ENCODE measurements at places on chromosomes 4 and X.
A peak's percentile ranks its signal among the peaks of the same experiment; 100 is the strongest.

DNA sequence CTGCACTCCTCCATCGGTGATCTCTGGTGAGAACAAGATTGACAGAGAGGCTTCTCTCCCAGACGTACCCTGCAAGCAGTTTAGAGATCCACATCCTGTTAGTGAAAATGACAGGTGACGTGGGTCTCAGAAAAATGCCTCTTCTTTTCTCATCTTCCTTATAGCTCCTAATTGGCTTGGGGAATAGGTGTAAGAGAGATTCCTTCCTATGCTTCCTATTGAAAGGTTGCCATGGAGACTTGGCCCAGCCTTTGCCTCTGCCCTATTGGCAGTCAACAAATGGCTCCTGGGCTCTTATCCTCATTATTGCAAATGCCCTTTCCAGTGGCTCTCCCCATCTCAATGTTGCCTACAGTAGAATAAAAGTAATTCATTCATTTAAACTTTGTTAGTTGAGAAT, 26.5 kb upstream of the DGKK start:
- DNase-seq = no peak

DNA sequence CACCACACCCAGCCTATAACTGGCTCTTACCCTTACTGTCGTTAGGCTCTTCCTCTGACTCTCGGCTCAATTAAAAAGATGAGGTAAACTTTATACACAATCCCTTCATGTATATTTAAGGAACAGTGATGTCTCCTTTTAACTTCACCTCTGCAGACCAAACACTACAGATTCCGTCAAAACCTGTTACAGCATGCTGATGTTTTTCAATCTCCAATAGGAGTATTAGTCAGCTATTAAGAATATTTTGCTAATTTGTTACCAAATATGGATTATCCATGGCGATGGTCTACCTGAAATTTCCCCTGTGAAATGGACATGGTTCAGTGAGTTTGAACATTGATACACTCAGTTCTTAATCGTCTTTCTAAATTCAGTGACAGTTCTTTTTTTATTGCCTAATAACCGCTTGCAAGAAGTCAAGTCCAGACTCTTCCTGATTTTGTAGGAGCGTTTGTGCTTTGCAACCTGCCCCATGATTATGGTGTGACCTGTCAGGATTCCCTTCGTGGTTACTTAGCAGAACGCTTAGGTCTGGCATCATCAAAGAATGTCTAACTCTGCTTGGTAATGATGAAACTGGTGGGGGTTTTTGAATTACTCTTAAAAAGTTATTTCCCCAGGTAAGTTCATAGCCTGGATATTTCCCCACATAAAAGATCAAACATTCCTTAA, 72.2 kb upstream of the STOX2 start:
- no peak for DNase-seq

- DNase-seq = no peak
These were observed 90.4 kb downstream of the RASL11B start for GRCh38 chr4:52952540-52952939.

DNA sequence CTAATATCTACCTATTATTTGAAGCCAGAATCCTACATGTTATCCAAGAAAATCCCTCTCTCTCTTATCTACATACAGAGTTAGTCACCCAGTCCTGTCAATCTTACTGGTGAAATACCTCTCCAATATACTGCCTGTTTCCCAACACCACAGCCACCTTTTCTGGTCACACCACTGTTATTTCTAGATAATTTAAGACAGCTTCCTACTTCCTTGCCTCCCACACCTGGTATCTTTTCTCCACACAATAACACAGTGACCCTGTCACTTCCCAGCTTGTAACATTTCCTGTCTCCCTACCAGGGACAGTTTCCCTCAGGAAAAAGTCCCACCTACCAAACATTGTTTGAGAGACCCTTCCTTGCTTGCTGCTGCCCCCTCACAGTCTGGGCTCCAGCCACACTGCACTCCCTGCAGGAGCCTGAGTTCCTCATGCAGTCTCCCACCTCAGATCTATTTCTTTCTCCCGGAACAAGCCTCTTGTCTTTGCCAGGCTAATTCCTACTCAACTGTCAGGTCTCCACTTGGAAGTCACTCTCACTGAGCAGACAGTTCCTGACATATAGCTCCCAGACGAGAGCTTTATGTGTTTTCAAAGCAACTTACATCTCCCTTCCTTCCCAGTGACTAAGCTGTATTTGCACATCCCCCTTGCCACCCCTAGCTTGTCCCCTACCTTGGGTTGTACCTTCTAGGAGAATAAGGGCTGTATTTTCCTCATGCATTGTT, 73.6 kb upstream of the QRFPR start:
- DNase-seq = no peak

DNA sequence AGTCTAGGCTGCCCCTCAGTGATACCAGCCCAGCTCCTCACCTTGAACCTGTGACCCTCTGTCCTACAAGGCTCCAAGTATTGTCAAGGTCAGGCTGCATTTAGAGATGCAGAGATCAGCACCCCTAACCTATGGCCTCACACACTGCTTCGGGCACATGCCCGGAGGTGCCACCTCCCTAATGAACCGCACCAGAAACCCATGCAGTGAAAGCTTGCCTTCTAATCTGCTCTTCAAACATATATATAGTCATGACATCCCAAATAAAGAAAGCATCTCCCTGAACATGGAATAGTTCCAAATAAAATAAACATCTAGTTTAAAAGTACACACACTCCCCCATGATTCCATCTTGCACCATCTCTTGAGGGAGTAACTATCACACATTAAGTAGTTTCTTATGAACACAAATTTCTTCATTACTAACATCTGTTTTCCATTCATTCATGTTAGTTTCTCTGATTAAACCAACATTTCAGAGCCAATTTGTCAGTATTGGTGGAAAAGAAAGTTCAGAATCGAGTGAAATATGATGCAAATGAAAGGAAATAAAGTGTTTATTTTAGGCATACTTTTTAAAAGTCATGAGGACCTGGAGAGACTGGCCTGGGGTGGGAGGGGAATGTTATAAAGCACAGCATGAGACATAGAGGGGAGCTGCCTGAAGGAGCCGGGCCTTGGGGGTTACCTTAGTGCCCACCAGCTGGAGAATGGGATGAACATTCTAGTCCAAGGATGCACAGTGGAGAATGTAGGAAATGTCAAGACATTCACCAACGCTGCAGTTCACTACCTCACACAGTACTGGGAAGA, 19.2 kb downstream of the CC2D2A start:
- DNase-seq = no peak

- DNase-seq = no peak
These were observed 6.3 kb downstream of the PRAF2 start for GRCh38 chrX:49067285-49068120.

DNA sequence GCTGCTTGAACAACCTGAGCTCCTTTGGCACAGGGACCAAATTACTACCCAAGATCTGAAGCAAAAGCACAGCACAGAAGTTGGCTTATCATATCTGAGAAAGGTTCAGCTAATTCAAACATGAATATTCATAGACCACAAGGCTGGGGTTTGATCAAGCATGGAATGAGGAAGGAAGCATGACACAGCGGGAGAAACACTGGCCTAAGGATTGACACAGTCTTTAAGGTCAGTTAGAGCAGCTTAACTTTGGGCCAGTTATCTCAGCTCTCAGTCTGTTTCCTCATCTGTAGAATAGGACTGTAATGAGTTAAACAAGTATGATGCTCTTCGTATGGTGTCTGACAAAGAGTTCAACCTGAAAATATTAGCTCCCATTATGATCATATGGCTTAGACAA, 88.5 kb upstream of the CBR4 start:
- no peak for DNase-seq

GRCh38 chr4:117704721-117705120, 329.6 kb upstream of the NDST3 start:
- no peak for DNase-seq

GRCh38 chr4:61129971-61130370, 70.2 kb upstream of the ADGRL3 start:
- DNase-seq = no peak

DNA sequence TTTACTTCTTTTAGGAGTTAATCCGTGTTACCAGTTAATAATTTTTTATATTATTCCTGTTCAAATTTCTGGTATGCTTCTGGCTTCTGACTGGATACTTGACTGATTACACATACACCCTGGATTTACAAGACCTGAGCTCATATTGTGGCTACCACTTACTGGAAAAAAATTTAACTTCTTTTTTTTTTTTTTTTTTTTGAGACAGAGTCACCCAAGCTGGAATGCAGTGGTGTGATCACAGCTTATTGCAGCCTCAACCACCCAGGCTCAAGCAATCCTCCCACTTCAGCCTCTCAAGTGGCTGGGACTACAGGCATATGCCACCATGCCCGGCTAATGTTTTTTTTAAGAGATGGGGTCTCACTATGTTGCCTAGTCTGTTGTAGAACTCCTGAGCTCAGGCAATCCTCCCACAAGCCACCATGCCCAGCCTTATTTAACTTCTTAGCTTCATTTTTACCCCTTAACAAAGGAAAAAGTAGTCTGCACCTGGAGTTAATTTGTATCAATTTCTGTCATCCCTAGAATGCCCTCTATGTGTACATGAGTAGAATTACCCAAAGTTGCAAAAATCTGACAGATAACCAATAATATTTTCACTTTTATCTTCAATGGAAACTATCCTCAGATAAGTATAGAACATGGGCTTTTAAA, 50.3 kb downstream of the TMEM165 start:
- no peak for DNase-seq

- no peak for DNase-seq
These were observed 128.5 kb downstream of the BCOR start for GRCh38 chrX:39969099-39969818.

DNA sequence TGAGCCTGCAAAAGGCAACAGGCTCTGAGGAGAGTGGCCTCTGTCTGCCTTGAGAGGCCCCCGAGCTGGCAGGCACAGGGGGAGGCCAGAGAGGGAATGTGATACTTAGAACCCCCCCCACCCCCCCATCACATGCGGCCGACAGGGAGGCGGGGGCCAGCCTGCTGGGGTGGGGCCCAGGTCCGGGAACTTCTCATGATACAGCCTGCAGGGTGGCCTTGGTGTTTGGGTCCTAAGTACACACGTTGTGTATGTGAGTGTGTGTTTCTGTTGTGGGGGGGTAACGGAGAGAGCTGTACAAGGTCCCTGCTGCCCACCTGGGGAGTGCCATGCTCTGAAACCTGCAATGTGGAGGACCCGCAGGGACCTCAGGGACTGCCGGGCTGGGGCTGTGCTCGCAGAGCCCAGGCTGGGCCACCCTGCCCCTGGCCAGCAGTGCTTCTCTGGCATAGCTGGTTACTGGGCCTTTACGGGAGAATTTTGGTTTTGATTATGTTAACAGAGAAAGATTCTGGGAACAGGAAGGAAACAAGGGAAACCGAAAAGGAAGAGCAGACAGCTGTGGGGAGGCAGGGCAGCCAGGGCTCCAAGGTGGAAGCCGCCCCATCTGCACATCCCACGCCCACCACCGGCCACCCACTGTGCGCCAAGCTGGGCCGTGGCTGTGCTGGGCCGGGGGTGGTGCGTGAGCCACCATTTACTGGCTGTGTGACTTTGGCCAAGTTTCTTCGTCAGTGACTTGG, 19.9 kb downstream of the SH3BP2 start:
- DNase-seq = peak; percentile 37
